ENCODE measurements at places on chromosomes 3 and 15. TPM values are rescaled to one million over a fixed set of nuclear protein-coding genes. Genes with fewer than 3 reads are reported as not detected.

GRCh38 chr3:43765521-43765971, 74.8 kb downstream of the ABHD5 start:
- H3K27ac ChIP-seq = no peak overlapping the region
- DNase-seq = no peak
- H3K4me1 ChIP-seq = peaks cover 14% of the 10 kb centered on the region
- H3K4me3 ChIP-seq = no peak overlapping the region
- no peaks in the 10 kb centered on the region for H3K36me3 ChIP-seq
- no peaks in the 10 kb centered on the region for H3K27me3 ChIP-seq

DNA sequence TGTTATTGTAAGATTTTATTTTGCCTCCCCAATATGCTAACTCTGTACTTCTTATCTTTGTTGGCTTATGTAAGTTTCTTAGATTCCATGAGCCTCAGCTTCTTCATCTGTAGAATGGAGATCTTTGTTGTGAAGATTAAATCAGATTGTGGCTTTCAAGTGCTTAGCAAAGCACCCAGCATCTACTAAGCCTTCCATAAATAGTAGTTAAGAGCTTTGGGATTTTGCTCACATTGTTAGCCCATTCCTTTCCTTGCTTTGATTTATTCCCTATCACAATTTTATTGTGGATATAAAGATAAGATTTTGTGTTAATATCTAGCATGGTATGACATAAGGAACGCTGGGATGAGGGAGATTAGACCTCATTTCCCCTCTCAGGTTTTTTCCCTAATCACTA, 501.4 kb downstream of the PYDC2 start:
- H3K27me3 ChIP-seq = no peaks in the 10 kb centered on the region
- no peak overlapping the region for H3K4me3 ChIP-seq
- H3K36me3 ChIP-seq = no peaks in the 10 kb centered on the region
- peak overlapping the region; percentile 35 for H3K27ac ChIP-seq

GRCh38 chr15:75416584-75416983, 34.9 kb downstream of the SIN3A start:
- no peaks in the 10 kb centered on the region for H3K4me1 ChIP-seq
- H3K27me3 ChIP-seq = no peaks in the 10 kb centered on the region
- no peak for DNase-seq
- peak overlapping the region; percentile 57 for H3K27ac ChIP-seq
- H3K36me3 ChIP-seq = peaks cover 47% of the 10 kb centered on the region
- H3K4me3 ChIP-seq = no peak overlapping the region

- H3K27me3 ChIP-seq = no peaks in the 10 kb centered on the region
- peaks cover 18% of the 10 kb centered on the region for H3K4me1 ChIP-seq
- H3K36me3 ChIP-seq = no peaks in the 10 kb centered on the region
These were observed 7.9 kb downstream of the POPDC2 start for GRCh38 chr3:119652306-119653033.

DNA sequence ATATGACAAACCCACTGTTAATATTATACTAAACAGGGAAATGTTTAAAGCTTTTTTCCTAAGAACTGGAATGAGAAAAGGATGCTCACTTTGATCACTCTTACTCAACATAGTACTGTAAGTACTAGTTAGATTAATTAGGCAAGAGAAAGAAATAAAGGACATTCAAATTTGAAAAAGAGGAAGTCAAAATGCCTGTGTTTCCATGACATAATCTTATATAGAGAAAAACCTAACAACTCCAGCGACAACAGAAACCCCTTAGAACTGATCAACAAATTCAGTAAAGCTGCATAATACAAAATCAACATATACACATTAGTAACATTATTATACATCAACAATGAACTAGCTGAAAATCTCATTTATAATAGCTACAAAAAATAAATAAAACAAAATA, 200.6 kb upstream of the ROBO1 start:
- no peaks in the 10 kb centered on the region for H3K27me3 ChIP-seq
- no peak overlapping the region for H3K4me3 ChIP-seq
- no peaks in the 10 kb centered on the region for H3K4me1 ChIP-seq
- no peaks in the 10 kb centered on the region for H3K36me3 ChIP-seq

Gene TMEM212
- not detected for total RNA-seq

Data from WTC11 (cell line).